SW480 (cell line): ENCODE measurements at places on chromosomes 6 and 20.

DNA sequence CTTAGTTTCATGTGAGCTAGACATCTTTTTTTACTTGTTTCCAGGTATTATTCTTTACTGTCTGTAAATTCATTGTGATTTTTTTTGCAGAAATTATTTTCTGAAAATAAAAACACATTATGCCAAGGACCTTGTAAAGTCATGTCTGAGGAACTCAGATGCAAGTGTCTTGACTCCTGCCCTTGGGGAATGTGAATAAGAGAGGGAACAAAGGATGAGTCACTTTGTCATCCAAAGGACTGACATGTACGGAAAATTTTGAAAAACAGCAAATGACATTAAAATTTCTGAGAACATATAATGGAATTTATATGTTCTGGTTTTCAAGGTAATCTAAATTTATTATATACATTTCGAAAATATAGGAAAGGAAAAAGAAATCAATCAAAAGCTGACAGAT lies 660.4 kb downstream of the CD109 start:
- DNase-seq: no peak

- peak; percentile 61 for DNase-seq
Measured at GRCh38 chr6:17705778-17706579, 746 bp downstream of the NUP153 start.

DNA sequence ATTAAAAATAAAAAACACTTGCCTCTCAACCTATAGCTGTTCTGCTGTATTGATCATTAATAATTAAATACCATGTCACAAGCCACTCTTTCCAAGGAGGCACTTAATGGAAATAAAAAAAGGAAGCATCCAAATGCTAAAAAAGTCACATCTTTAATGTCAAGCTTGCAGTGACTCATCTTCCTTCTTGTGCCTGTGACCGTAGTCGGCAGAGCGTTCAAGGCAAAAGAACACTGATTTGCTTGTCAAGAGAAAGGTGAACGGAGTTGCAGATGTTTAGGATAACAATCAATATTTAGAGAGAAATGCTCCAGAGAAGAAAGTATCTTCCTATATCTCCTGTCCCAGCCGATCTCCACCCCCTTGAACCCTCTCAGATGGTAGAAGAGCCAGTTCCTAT lies 341.0 kb upstream of the OPRM1 start:
- DNase-seq: no peak

GRCh38 chr6:44185953-44186634 lies 27.5 kb downstream of the CAPN11 start:
- no peak for DNase-seq

- no peak for DNase-seq
Measured at GRCh38 chr20:35039146-35039545, 53.5 kb downstream of the TRPC4AP start.

DNA sequence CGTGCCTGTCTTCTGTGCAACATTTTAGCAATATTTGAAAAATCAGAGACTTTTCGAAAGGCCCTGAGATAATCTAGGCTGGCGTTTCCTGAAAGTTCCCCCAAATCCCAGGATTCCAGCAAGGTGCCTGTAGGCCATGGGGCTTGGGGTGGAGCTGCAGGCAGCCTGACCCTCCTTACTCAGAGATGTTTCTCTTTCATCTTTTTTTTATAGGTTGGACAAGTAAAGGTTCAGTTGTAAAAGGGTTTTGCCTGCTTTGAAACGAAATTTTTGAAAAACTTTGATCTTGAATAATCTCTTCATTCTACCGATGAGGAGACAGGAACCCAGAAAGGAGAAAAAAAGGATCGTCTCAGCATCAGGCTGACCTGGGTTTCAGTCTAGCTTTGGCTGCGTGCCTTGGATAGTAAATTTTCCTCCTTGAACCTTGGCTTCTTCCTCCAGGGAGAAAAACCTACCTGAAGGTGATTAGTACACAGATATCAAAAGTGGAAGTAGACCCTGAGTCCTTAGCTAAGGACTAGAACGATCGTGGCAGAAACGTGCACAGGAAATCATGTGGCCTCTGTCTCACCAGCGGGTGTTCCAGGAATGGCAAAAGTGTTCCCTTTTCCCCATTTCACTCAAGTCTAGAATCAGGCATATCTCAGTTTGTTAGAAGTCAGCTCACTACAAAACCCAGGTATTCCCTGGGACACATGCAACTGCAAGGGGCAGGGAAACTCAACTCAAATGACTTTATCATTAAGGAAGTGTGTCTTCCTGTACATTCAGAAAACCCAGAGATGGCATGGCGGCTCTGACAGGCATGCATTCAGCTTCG lies 128.2 kb upstream of the PTPN1 start:
- DNase-seq: peak; percentile 55

GRCh38 chr20:20173254-20173653 lies 120.9 kb downstream of the CFAP61 start:
- DNase-seq: no peak

- DNase-seq: no peak
Measured at GRCh38 chr6:7224731-7225130, 88.3 kb downstream of the SSR1 start.

GRCh38 chr6:170117111-170117972 lies 173.5 kb downstream of the DLL1 start:
- no peak for DNase-seq

- no peak for DNase-seq
Measured at GRCh38 chr6:166465671-166466087, 82.9 kb upstream of the MPC1 start.

DNA sequence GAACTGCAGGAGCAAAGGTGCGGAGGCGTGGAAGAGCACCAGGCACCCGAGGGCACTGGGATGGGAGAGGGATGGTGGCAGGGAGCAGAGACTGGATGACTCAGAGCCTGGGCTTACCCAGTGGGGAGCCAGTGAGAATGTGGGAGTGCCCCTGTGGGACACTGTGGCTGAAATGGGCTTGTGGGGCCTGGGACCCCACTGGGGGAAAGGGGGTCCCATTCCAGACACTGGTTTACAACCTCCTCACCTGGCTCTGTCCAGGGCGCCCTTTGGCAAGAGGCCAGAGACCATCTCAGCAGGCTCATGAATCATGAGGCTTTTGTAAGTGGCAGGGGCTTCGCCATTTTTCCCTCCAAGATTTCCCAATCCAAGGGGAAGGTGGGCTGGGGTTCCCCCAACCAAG lies 124.0 kb upstream of the MAFB start:
- DNase-seq: peak; percentile 18

DNA sequence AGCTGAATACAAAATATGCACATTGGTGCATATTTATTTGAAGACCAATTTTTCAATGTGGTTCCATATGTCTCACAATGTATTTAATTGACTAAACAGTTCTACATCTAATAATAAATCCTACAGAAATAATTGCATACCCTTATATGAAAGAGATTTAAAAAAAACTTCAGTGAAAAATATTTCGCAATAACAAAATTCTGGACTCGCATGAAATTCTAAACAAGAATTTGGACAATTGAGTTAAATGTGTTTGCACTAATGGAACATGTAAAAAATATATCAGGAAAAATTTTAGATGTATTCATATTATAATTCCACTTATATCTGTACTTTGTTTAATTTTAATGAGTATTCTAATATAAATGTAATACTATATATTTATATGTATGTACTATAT lies 1003.1 kb downstream of the EYS start:
- DNase-seq: no peak

GRCh38 chr6:149235130-149235561 lies 82.4 kb upstream of the TAB2 start:
- peak; percentile 4 for DNase-seq

- DNase-seq: no peak
Measured at GRCh38 chr6:68328156-68328555, 306.9 kb upstream of the ADGRB3 start.

- peak; percentile 79 for DNase-seq
Measured at GRCh38 chr20:38790200-38791053, 15.1 kb upstream of the PPP1R16B start.

DNA sequence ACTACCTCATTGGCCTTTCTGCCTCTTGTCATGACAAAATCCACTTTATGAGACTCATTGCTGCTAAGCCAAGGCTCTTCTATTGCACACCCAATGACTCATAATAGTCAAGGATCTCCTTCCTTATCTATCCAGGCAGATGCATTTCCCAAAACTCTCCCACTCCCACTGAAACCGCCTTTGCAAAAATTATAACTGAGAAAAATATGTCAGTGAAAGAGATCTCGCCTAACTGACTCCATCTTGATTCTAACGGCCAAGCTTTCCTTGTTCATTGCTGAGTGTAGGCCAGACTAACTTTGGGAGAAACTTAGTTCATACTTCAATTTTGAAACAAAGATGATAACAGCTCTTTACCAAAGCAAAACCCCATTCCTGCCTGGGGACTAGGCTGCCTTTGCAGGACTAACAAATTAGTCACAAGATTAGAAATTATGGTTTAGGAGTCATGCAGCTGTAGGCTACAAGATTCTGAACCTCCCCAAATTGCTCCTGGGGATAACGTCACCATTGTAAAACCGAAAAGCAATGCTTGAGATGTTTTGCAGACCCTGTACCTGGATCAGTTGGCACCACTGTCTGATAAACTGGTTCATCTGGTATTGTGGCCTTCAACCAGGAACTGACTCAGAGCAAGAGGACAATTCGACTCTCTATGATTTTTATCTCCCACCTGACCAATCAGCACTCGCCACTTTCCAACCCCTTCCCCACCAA lies 47.1 kb downstream of the HAO1 start:
- no peak for DNase-seq

DNA sequence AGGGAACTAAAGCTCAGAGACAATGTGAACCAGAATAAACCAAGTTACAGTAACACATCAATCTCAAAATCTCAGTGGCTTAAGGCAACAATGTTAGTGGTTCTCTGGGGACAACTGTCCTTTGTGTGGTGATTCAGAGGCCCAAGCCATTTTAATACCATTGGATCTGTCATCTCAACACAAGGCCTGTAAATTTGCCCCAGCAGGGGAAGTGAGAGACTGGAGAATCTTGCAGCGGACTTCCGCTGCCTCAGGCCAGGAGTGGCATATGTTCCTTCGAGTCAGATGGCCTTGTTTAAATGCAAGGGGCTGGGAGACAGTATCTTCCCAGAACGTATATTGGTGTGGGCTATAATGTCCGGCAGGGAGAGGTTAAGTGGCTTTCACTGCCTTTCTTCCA lies 126.0 kb downstream of the CD83 start:
- DNase-seq: no peak

- DNase-seq: peak; percentile 8
Measured at GRCh38 chr6:88124925-88125557, 41.1 kb downstream of the CNR1 start.

GRCh38 chr6:24807584-24807983 lies 8.9 kb upstream of the ARMH2 start:
- no peak for DNase-seq

- no peak for DNase-seq
Measured at GRCh38 chr20:2299301-2299700, 3.5 kb downstream of the TGM3 start.

GRCh38 chr6:34513646-34514045 lies 42.5 kb downstream of the SPDEF start:
- DNase-seq: no peak

GRCh38 chr20:10309326-10309725 lies 90.7 kb downstream of the SNAP25 start:
- peak; percentile 36 for DNase-seq

DNA sequence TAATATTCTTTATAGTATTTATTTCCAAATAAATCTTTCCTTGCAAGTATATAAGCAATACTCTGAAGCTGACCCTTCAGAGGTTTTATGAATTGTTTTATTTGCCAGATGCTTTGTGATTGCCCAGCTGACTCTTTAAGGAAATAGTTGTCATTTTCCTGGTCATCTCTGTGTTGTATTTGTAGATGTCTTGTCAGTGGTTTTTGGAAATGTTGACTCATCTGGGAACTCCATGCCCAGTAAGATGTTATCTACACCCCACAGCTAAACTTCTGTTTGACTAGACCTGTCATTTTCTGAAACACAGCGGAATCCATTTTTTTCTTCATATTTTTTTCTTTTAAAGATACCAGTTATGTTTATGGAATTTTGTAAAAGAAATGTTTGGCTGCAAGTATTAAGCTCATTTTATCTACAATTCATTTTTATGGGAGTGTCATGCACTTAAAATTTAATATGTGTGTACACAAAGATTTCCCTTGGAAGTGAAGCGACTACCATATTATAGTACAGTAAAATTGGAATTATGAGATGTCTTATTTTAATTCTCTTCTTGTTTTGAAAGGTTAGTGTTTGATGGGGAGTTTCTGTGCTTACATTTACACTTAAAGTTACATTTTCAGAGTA lies 491.0 kb downstream of the NKAIN2 start:
- no peak for DNase-seq

- no peak for DNase-seq
Measured at GRCh38 chr20:51384875-51385274, 157.6 kb downstream of the NFATC2 start.

DNA sequence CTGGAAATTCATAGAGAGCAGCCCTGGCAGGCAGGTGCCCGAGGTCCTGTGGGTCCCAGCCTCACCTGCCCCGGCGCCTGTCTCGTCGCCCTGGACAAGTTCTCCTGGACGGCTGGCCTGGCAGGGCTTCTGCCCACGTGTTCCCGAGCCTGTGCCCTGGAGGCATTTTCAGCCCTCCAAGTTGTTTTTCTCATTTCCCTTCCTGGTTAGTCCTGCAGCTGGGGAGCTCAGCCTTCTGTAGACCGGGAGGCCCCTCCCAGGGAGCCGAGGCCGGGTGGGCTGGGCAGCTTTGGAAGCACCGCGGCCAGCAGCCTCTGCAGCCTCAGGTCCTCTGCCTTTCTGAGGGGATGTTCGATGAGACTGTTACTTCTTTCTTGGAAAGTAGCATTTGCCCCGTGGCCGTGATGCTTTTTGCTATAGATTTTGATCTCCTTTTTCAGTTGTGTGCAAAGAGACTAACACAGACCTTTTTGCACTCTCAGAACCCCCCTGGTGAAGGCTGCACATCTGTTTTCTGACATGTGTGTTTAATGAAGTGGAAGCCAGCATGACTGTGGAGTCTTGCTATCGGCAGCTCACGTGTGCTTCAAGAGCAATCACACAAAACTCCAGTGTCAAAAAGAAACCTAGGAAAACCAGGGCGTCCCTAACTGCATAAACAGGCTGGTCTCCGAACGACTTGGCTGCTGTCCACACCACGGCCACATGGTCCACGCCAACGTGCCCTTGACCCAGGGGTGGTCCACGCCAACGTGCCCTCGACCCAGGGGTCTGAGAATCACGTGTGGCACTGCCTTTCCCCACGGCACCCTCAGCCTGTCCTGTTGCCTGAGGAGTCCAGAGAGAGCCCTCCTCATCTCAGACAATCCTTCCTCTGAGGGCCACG lies 207.5 kb downstream of the SMOC2 start:
- no peak for DNase-seq

GRCh38 chr6:40166963-40167362 lies 232.7 kb upstream of the MOCS1 start:
- no peak for DNase-seq

GRCh38 chr20:32207626-32208498 lies at the start of the genes PLAGL2 and POFUT1:
Gene PLAGL2, minus strand, starts transcription at chr20:32207743. Its CDS starts 5,565 bp downstream, at chr20:32202178.
Gene POFUT1, plus strand, starts transcription at chr20:32207880. Its CDS starts 62 bp downstream, at chr20:32207942.
- DNase-seq: peak; percentile 90

- DNase-seq: no peak
Measured at GRCh38 chr6:143612186-143612585, 65.6 kb upstream of the PHACTR2 start.

DNA sequence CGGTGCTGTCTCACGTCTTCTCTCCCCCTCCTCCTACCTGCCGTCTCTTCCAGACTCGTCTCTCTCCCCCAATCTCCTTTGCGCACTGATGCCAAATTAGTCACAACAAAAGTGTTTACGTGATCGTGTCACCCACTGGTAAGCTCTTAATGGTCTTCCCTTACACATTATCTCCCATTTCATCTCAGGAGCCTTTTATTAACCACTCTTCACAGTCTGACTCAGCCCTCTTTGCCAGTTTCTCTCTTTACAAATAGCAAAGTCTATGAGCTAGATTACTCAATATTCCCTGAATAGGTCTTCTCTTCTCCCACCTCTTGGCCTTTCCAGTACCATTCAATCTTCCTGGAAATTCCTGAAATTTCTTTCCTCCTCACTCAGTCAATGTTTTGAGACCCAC lies 247.0 kb downstream of the ESR1 start:
- DNase-seq: peak; percentile 28
